ENCODE measurements at places on chromosomes 3 and 15. TPM values are rescaled to one million over a fixed set of nuclear protein-coding genes. Genes with fewer than 3 reads are reported as not detected.

Gene ZKSCAN7
- polyA plus RNA-seq = 4.9 TPM

- no peaks in the 10 kb centered on the region for H3K36me3 ChIP-seq
- no peaks in the 10 kb centered on the region for H3K4me1 ChIP-seq
- no peak for DNase-seq
- H3K27ac ChIP-seq = no peak overlapping the region
- H3K4me3 ChIP-seq = no peak overlapping the region
These were observed 85.0 kb downstream of the RAB11A start for GRCh38 chr15:65954289-65954741.

GRCh38 chr3:127819656-127820055 is 2.7 kb downstream of the MGLL start:
- H3K4me1 ChIP-seq = no peaks in the 10 kb centered on the region

- peaks cover 14% of the 10 kb centered on the region for H3K4me1 ChIP-seq
- no peak overlapping the region for H3K4me3 ChIP-seq
- no peak overlapping the region for H3K27ac ChIP-seq
- DNase-seq = no peak
These were observed 15.3 kb downstream of the TNK2 start for GRCh38 chr3:195893044-195893395.

- H3K27me3 ChIP-seq = no peaks in the 10 kb centered on the region
- no peak for DNase-seq
- peaks cover 1% of the 10 kb centered on the region for H3K4me1 ChIP-seq
- no peak overlapping the region for H3K27ac ChIP-seq
These were observed 857.3 kb downstream of the TUSC7 start for GRCh38 chr3:117566926-117567325.

DNA sequence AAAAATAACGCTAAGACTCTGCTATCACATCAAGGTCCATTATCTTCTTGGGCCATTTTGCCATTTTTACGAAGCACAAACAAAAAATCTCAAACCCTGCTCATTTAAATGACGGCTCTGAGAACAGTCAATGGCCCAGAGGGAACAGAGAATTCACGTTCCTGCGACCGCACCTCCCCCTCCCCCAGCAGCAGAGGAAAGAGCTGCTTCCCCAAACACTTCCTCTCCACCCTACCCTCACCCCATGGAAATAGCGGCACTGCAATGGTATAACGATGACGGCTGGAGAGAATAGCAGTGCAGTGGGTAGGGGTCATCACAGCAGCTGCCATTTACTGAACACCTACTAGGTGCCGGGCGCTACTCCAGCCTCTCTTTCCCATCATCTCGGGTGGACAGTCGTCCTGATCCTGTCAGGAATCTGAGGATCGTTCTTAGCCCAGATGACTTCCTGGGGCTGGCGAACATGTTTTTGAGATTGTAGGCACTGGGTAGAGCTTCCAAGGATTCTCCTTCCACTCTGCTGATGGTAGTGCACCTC is 113.3 kb downstream of the IQSEC1 start:
- no peaks in the 10 kb centered on the region for H3K36me3 ChIP-seq
- H3K4me1 ChIP-seq = peaks cover 61% of the 10 kb centered on the region
- DNase-seq = no peak
- no peaks in the 10 kb centered on the region for H3K27me3 ChIP-seq

GRCh38 chr15:40933517-40933902 is 4.4 kb downstream of the DLL4 start:
- H3K4me3 ChIP-seq = peak overlapping the region; percentile 3
- H3K36me3 ChIP-seq = no peaks in the 10 kb centered on the region
- H3K27me3 ChIP-seq = no peaks in the 10 kb centered on the region
